ENCODE measurements at places on chromosomes 7 and 10. TPM values are rescaled to one million over a fixed set of nuclear protein-coding genes. Genes with fewer than 3 reads are reported as not detected.

Gene ANKRD7
- total RNA-seq, result 503 TPM

DNA sequence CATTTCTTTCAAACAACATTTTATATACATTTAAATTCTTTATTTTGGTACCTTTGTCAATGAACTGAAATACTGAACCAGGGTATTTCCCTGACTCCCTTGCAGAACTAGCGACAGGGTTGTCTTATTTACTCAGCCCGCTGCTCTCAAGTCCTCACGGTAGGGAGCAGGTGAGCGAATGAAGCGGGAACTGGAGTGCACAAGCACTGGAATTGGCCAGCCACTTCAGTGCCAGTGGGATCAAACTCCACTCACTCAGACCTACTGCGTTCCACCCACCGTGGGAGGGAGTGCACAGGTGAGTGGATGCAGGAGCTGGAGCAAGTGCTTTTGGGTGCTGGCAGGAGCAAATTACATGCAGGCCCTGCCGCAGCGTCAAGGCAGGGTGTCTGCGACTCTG lies 28.1 kb upstream of the NEUROD6 start:
- DNase-seq, result no peak

GRCh38 chr10:7583626-7584025 lies 83.1 kb downstream of the ITIH5 start:
- DNase-seq, result no peak

DNA sequence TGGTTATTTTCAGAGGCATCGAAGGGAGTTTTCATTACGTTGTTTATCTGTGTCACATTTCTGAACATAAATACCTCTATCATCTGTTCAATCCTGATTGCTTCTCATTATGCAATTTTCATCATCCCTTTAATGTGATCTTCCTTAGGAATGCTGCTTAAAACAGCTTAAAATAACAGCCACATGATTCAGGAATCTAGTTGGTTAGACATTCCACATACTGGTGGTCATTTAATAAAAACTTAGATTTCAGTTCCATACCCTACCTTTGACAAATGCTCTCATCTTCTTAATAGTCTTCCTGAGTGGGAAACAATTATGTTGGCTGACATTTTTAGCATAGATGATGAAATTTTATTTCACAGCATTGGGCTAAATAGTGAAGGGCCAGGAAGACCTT lies 191.3 kb upstream of the CDCA7L start:
- DNase-seq, result no peak

- no peak for DNase-seq
Measured at GRCh38 chr7:11297126-11297625, 323.5 kb downstream of the PHF14 start.

Gene ACTR3C
- total RNA-seq, result 13.0 TPM

Gene CUZD1
- 1.5 TPM for total RNA-seq

GRCh38 chr7:106448992-106449859 lies 164.4 kb upstream of the NAMPT start:
- no peak for DNase-seq

DNA sequence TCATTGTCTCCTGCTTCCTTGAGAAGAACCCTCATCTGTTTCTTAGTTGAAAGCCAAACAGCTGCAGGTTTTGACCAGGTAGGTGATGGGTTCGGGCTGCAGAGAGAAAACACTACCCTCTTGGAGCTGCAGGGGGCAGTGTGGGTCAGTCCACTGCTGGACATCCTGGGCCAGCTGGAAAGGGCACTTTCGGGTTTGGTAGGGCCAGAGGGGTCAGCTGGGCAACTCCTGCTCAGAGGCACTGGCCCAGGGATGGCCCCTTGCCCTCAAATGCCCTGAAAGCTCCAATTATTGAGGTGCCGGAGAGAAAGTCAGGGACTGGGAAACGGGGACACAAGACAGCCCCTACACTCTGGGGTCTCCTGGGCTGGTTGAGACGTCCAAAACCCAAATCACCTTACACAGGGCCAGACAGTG lies 90.7 kb downstream of the MKI67 start:
- peak; percentile 60 for DNase-seq

DNA sequence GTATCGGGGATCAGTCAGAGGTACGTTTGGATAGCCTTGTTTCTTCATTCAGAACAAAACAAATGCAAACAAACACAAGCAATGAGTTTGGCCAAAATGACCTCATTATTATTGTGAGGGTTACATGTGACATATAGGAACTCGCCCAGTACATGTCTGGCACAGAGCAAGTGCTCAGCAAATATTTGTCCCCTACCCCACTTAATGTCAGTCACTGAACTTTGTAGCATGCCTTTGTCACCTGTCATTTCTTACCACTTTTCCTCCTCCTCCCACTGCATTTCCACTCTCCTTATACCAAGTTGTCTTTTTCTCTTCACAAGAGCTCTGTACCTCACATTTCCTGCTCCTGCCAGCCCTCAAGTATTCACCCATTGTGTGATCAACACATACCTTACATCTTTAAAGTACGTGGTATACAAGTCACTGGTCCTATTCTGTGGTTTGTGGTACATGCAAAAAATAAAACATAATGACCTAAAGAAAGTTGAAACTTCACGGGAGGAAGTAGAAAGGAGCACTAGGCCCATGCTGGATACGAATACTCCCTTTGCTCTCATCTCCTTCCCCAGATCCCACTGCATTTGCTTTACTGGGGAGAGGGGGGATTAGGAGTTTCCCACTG lies 236.0 kb downstream of the INHBA start:
- no peak for DNase-seq

Gene FGF8
- total RNA-seq, result 1.1 TPM

- no peak for DNase-seq
Measured at GRCh38 chr10:23725548-23725947, 286.7 kb downstream of the OTUD1 start.

Gene FAM221A
- 32.9 TPM for total RNA-seq

Gene SAP25
- total RNA-seq, result 29.9 TPM

- DNase-seq, result no peak
Measured at GRCh38 chr10:50636618-50637579, 13.1 kb upstream of the SGMS1 start.

Data from testis (tissue), 5 donors.